Neural crest cell (in vitro differentiated cells): ENCODE measurements at places on chromosomes 2 and 18.
A peak's percentile ranks its signal among the peaks of the same experiment; 100 is the strongest.

DNA sequence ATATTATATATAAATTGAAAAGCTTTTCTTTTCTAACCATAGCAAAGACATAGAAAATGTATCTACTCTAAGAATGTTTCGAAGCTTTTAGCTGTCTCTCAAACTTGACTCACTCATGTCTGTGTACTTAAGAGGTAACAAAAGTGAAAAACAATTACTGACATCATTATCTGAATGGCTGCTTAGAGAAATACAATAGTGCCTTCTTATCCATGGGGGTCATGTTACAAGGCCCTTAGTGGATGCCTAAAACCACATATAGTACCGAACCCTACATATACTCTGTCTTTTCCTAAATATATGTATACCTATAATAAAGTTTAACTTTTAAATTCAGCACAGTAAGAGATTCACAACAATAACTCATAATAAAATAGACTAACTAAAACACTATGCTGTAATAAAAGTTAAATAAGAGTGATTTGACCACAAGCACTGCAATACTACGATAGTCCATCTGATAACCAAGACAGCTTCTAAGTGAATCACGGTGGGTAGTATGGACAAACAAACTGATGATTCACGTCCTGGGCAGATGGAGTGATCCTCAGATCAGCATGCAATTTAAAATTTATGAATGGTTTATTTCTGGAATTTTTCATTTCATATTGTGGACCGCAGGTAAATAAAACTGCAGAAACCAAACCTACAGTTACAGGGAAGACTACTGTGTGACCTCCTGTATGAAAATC, 246.2 kb downstream of the XIRP2 start:
- DNase-seq: no peak

GRCh38 chr2:16272038-16272788, 331.9 kb downstream of the MYCN start:
- no peak for DNase-seq

GRCh38 chr2:188050726-188051125, 240.9 kb upstream of the GULP1 start:
- DNase-seq: no peak

DNA sequence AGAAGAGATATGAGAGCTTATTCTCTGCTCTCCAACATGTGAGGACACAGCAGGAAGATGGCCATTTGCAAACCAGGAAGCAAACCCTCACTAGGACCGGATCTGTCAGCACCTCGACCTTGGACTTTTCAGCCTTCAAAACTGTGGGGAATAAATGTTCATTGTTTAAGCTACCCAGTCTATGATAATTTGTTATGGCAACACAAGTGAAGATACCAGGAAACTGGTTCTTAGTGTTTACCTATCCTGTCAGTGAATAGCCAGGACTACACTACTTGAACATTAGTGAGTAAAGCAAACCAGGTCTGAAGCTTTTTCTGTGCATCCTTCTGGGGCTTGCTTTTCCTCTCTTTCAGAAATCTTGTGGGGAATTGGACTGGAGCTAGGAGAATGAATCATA, 44.4 kb upstream of the BARD1 start:
- no peak for DNase-seq

DNA sequence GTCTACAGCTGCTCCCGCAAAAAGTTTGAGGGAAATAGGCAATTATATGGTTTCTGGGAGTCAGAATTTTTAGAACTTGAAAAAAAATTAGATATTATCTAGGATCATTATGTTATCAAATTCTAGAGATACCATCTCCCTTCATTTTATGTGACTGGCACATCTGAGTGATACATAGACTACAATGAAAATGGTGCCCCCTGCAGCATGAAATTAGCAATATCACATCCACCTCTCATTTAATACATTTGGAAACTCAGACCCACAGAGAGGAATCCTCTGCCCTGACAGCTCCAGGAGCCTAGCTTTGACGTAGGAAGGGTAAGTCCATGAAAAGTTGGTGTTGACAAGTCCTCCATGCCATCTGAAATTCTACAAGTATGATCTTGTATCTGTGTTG, 381.6 kb downstream of the SUCLG1 start:
- peak; percentile 29 for DNase-seq

- no peak for DNase-seq
Measured at GRCh38 chr18:59060551-59060950, 79.1 kb upstream of the SEC11C start.

- DNase-seq: no peak
Measured at GRCh38 chr2:7077660-7078267, 160.6 kb downstream of the RNF144A start.

DNA sequence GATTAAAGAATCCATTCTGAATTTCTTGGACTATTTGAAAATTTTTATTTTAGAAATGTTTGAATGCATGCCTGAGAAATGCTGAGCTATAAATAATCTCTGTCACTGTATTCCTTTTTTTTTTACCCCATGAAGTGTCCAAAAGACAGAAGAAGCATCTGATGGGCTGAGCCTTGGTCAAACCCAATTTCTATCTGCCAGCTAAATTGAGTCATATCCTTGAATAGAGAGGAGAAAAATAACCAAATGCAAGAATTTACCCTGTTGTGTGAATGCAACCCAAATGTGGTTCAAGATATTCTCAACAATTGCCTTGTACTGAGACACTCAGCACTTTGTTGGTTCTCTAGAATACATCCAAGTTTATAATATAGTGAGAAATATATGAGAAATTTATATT, 223.5 kb downstream of the UBE2E3 start:
- no peak for DNase-seq

GRCh38 chr2:133776936-133777573, 208.8 kb upstream of the NCKAP5 start:
- DNase-seq: no peak

DNA sequence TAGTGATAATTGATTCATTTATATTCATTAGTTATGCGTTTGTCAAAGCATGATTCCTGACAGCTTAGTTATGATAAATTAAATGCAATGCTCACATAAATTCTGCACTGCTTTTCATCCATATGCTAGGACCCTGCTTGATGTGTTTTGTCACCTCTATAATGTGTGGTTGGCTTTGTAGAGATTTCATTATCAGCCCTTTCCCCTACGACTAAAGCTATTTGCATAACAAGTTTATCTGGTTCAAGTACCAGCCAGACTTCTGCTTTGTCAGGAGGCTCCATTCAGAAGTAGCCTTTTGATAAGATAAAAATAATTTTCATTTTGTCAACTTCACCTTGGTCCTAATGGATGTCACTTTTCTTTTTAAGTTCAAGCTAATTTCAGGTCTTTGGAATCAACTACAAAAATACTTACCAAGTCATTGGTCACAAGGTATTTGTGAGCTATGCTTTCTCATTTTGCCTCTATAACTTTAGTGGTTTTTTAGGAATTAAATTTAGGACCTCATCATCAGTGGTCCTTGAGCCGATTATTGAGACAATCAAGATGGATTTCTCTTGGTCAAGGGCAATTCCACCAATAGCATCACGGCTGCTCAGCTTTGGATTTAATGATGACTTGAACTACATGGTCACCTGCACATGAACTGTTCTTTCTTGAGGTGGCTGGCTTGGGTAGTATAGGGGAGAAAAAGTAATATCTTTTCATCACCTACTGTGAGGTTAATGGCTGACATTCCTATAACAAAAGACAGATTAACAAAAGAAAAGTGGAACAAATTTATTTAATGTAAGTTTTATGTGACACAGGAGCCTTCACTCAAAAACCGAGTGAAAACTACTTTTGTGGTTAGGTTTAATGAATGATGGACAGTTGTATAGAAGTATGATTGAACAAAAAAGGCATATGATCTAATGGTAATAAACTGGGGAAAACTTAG, 162.1 kb downstream of the MYO3B start:
- no peak for DNase-seq

GRCh38 chr18:50678651-50679050, 118.8 kb downstream of the MAPK4 start:
- no peak for DNase-seq

GRCh38 chr2:128166746-128167353, 75.8 kb downstream of the UGGT1 start:
- DNase-seq: no peak

- no peak for DNase-seq
Measured at GRCh38 chr18:31510319-31510718, 12.3 kb downstream of the DSG2 start.

GRCh38 chr2:121297217-121297830, 12.3 kb upstream of the TFCP2L1 start:
- peak; percentile 50 for DNase-seq

- no peak for DNase-seq
Measured at GRCh38 chr2:7108792-7109532, 191.8 kb downstream of the RNF144A start.

- no peak for DNase-seq
Measured at GRCh38 chr2:215861607-215862350, 151.6 kb downstream of the MREG start.

- DNase-seq: no peak
Measured at GRCh38 chr2:71892896-71893295, 254.8 kb downstream of the CYP26B1 start.

DNA sequence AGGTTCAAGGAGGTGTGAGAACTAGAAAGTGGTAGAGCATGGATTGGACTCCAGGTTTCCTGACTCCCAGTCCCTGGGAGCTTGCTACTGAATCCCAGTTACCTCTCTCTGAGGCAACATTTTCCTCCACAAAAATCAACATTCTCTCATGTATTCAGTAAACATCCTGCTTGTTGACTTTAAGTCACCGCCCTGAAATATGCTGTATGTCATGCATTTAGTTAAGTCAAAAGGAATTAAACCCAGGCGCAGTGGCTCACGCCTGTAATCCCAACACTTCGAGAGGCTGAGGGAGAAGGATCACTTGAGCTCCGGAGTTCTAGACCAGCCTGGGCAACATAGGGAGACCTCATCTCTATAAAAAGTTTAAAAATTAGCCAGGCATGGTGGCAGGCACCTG, 3.8 kb downstream of the MATN3 start:
- no peak for DNase-seq

DNA sequence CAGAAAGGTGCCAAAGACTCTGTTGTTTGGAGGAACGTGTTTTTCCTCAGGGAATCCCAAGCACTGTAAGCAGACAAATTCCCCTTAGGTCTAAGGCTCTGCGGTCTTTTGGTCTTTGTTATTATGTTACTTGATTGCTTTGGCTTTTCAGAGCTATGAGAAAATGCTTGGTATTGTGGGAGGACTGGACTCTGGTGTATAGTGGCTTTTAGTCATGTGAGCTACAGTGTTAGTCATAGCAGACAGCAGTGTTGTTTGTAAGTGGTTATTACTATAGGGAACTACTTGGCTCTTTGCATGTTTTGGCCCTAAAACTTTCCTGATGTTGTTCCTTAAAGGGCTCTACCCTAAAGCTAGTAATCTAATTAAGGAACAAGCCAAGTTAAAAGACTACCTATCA, 956.2 kb upstream of the LRATD1 start:
- DNase-seq: no peak

DNA sequence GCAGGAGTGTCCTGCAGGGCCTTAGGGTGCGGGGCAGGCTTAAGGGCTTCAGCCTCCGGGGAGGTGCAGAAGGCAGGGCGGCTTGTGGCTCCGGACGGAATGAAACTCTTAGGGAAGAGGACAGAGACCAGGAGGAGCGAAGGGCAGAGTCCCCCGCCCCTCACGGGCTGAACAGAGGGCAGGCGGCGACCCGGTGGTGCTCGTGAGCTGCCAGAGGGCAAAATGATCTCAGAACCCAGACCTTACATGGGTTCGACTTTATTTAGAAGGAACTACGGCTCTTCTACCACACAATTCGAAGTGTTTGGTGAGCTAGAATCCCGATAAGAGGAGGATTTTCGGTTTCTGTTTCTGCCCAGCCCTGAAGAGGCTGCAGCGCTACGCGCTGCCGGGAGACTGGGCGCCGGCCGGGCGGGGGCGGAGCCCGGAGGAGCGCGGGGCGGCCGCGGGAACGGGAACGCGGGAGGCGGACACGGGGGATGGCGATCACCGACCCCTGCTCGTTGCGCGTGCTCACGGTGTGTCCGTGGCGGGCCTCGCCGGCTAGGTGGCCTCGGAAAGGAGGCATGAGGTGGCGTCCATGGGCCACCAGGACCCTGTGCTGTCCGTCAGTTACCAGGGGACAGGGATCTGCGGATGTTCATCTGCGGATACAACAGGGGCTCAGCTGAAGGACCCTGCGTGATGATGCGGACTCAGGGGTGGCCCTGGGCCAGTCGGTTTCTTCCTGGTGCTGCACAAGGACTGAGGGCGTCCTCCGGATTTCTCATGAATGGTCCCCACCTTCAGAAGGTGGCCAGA, 4.2 kb upstream of the SP100 start:
- DNase-seq: peak; percentile 40

DNA sequence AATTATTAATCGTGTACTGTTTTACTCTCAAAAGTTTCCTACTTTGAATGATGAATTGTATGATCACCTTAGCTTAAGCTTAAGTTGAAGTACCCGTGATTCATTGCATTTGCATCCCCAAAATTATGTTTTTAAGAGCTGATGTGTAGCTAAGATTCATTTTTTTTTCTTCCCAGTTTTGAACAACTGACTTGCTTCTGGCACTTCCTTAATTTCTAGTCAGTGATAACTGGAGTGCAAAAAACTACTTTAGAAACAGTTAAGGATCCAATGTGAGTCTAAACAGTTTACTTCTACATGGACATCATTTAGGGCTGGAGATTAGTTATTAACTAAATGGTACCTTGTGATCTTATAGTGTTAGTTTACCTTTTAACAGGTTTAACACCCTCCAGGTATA, 124.0 kb upstream of the CAVIN2 start:
- no peak for DNase-seq

DNA sequence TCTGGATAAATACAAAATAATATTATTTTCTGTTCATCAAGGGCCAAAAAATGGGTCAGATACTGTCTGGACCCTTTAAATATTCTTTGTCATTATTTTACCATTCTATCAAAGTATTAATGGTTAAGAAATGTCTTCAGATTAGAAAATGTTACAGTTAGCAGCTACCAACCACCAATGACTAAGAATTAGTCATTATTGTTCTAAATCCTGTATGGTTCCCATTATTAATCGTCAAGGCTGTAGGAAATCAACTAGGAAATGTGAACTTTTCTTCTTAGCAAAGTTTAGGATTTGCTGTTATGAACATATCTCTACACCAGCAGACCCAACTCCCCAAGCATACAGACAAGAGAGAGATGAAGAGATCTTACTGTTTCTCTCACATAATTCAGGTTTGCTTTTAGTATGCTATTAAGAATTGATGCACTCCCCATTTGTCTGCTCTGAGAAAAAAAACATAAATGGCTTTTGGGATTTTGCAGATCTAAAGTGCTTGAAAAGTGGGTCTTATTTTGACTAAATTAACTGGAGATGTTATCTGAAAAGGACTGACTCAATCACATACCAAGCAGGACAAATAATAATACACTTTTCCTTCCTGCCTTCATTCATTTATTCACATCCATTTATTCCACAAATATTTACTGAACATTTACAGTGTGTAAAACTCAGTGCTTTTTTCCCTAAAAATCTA, 147.7 kb downstream of the PPP1R1C start:
- no peak for DNase-seq
